ENCODE measurements at places on chromosomes 7 and 10.

GRCh38 chr10:101902820-101903145, 59.2 kb upstream of the KCNIP2 start:
- DNase-seq = no peak

- DNase-seq = no peak
Measured at GRCh38 chr7:88104732-88105131, 115.1 kb downstream of the SRI start.

- no peak for DNase-seq
Measured at GRCh38 chr10:86363184-86363832, 3.3 kb downstream of the GRID1 start.

DNA sequence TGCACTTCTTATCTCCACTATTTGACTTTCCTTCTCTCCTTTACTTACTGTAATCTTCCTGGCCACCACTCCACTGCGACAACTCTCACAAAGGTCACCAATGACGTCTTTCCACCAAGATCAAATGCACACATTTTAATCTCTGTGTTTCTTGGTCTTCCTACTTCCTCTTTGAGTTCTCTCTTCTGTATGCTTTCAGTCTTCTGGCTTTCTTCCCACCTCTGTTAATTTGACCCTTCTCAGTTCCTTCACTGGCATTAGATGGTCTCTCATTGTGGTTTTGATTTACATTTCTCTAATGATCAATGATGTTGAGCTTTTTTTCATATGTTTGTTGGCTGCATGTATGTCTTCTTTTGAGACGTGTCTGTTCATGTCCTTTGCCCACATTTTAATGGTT, 31.9 kb downstream of the FAM107B start:
- DNase-seq = no peak

DNA sequence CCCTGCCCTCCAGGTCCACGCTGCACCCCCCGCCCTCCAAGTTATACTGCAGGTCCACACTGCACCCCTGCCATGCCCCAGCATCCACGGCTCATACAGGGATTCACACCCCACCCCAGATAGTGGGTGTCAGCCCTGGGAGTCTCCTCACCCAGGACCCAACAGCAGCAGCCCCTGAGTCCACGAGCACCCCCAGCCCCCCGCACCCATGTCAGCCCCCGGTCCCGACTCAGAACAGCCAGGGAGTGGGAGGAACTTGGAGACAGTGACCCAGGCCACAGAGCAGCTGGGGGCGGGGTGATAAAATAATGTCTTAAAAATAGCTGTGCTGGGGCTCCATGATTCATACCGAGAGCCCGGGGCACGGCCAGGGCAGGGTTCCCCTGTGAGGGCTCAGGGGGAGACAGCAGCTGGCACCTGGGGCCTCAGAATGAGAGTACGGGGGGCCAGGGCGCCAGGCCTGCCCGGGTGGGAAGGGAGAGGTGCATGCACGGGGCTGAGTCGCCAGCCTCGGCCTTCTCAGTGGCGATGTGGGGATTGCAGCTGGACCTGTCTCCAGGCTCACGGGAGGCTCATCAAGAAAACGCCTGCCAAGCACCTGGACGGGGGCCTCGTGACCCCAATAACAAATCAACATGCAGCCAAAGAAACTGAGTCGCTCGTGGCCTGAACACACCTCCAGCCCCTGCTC, 29.8 kb downstream of the ADAP1 start:
- DNase-seq = no peak

DNA sequence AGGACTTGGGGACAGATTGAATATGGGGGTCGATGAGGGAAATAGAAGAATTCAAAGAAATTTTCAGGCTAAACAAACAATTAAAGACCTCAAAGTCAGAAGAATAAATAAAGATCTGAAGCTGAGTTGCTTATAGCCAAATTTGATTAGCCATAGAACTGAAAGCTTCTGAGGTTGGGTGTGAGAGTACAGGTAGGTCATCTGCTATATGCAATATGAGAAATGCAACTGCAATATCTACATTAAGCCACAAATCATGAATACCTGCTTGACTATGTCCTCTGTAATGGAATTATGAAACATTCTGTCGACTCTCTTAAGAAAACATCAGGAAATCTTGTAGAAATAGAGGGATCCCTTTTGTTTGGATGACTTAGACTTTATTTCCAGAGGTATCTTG, 192.1 kb upstream of the PCDH15 start:
- no peak for DNase-seq

DNA sequence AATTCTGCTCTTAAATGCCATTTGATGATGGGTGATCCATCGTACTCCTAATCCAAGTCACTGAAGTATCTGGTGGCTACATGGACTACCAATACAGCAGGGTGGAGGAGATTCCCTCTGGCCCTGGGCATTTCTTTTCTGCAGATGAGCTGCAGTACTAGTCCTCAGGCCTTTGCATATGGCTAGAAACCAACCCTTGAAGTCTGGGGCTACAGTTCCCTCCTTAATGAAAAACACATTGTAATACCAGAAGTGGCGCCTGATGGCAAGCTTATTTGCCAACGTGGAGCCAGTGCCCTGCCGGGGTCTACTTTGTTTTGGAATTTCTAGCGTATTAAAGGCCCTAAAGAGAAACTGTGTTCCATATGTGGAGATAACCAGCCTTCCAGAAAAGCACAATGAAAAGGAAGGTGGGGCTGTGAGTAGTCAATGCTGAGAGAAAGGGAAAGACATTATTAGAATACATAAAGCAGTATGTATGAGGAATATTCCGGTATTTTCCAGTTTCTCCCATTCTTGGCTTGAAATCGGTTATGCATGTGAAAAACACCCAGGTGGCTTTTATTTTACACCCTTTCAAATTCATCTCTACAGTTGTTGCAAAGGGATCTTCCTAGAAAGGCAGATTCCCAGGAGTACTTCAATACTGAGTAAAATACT, 368.8 kb downstream of the PRPF18 start:
- no peak for DNase-seq

- no peak for DNase-seq
Measured at GRCh38 chr7:142961595-142961972, 579 bp downstream of the KEL start.

GRCh38 chr7:2613931-2614600, 17.7 kb upstream of the TTYH3 start:
- no peak for DNase-seq

- DNase-seq = no peak
Measured at GRCh38 chr10:80380185-80380584, 23.6 kb downstream of the DYDC2 start.

DNA sequence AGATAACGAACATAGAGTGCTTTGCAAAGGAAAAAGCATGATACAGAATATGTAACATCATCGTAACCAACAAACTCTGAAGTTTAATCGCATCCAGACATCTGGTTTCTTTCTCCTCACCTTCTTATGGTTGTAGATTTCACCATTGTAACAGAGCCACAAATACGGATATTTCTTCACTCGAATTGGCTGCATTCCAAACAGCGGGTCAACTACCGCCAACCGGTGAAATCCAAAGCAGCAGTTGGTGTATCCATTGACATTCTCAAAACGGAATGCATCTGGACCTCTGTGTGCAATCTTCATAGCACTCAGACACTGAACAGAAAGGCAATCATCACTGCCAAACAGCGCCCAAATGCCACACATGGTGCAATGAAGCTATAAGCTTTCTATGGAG, 3.4 kb downstream of the ASNS start:
- DNase-seq = no peak

DNA sequence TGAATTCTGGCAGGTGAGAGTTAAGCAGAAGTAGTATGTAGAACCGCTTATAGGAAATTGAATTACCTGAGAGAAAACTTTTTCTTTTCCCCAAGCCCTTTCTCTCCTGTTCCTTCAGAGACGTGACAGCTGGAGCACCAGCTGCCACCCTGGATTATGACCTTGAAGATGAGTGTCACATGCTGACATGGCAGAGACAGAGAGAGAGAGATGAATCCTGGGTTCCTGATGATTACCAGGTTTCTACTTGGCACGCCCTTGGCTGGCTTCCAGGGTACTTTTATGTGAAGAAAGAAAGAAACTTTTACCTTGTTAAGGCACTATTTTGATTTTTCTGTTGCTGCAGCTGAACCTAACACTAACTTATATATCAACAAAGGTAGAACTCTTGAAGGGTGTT, 99.9 kb downstream of the GPR26 start:
- DNase-seq = no peak

DNA sequence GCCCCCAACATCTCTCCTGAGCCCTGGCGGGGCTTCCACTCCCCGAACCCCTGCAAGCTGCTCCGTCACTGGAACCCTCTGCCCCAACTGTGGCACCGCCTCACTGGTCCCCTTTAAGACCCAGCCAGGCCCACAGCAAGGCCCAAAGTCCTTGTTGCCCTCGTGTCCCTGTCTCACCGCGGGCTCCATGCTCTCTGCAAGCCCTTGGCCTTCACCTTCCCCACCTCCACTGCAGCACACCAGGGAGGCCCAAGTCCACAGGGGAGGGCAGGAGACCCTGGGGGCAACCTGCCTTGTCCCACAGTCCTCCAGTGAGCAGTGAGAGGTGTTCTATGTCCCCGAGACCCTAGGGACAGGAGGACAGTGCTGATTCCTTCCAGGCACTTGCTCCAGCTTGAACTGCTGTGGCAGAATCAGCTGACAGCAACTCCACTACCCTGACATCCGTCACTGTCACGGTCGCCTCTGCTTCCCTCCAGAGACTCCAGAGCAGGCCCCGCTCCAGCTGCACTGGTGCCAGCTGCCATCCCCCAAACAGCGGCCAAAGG, 105.3 kb downstream of the CYTH3 start:
- DNase-seq = no peak

GRCh38 chr10:18486438-18486837, 164.9 kb downstream of the NSUN6 start:
- no peak for DNase-seq

DNA sequence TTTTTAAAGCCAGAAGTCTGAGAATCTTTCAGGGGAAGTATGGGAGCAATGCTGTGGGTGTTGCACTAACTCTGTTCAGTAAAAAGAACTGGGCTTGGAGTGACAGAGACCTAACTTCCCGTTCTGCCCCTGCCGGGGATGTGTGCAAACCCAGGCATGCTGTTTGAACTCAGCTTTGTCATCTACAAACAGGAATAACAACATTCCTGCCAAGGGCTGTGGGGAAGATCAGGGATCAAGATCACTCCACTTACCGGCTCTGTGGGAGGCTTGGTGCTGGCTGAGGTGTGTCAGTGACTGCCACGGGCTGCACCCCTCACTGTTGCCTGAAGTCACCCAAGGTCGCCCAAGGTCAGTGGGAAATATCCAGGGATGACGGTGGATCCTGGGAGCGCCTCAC, 23.1 kb upstream of the DRGX start:
- DNase-seq = no peak

DNA sequence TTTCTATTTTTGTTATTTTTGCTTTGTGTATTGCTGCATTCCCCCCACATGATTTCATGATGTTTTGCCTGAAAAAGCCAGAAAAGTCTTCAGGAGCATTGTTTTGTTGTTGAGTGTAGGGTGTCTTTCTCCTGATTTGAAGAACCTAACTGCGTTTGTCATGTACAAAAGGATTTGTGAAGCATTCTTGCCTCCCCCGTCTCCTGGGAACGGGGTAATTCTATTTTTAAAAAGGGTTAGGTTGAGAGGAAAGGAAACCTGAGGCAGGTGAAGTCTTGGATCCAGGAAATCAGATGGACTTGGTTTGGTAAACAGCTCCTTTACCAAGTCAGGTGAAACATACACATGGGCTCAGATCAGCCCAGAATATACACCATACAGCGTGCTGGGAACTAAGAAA, 26.0 kb upstream of the BTBD16 start:
- no peak for DNase-seq

DNA sequence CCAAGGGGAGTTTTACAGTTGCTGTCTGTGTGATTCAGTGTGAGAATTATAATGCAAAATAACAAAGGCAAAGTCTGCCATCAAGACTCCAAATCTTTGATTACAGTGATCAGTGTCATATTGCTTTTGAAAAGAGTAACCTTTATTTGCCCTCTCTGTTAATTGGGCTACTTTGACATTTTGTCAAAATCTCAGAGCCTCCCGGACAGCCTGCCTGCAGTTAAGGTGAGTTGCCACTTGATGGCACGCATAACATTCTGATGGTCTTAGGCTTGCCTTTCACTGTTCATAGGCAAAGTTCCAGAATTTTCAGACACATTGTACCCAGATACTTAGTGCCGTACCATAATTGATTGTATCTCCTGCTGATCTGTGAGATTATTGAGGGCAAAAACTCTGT, 253.5 kb downstream of the ABCA13 start:
- DNase-seq = no peak

DNA sequence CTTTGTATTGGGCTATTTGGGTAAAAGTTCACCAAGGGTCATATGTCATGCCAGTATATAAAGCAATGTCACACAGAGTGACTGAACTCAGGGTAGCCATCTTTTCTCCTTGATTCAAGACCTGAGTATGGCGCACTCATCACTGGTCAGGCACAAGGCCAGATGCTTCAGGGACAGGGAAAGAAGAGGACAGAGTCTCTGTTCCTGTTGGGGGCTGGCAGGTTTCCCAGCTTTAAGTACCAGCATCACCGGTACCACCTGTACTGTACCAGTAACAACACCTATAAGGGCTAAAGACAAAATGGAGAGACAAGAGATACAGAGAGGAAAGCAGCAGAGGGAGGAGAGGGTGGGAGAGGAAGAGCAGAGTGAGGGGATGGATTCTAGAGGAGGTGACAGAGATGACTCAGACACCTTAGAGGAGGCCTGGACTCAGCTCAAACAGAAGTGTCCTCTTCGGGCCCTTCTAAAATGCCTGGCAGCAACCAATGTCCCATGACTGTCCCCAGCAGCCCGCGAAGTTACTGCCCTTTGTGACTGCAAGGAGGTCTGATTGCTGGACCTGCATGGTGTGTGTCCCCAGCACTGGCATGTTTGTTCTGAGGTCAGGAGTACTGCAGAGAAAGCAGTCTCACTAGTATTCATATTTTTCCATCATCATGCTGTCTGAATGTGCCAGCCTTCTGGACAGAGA, 191.3 kb downstream of the MYOF start:
- DNase-seq = no peak

GRCh38 chr10:52481986-52482555, 168.0 kb downstream of the DKK1 start:
- DNase-seq = no peak

- DNase-seq = no peak
Measured at GRCh38 chr7:17402628-17403278, 104.3 kb downstream of the AHR start.

DNA sequence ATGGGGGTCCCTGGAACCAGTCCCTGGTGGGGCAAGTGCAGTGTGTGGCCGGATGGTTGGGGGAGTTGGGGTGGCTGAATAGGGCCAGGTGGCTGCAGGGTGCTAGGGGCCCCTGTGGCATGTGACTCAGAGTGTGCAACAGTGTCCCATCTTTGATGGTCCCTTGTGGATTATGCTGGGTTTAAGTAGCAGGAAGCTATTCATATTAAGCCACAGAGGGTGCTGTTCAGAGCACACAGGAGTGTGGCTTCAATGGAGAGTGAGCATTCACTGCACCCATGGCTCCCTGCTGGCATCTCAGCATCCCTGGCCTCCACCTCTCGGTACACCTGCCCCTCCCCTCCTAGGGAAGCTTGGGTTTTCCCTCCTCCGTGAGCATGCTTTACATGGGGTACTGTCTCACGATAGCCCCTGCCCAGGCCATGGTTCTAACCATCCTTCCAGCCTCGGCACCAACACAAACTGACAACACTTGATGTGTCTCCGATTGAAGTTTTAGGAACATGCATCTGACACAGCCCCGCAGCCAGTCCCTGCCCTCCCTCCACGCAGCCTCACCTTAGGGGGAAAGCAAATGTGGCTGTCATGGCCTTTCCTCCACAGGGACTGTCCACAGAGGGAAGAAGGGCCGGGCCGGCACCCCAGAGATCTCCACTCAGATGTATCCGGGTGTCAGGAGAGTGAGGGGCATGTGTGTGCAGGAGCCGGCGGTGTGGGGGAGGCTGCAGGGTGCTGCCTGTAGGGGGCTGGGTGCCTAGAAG, 30.4 kb upstream of the PPIF start:
- no peak for DNase-seq

- no peak for DNase-seq
Measured at GRCh38 chr10:132526676-132527075, 10.9 kb upstream of the INPP5A start.
